ENCODE measurements at places on chromosomes 6 and 20.
A peak's percentile ranks its signal among the peaks of the same experiment; 100 is the strongest.

DNA sequence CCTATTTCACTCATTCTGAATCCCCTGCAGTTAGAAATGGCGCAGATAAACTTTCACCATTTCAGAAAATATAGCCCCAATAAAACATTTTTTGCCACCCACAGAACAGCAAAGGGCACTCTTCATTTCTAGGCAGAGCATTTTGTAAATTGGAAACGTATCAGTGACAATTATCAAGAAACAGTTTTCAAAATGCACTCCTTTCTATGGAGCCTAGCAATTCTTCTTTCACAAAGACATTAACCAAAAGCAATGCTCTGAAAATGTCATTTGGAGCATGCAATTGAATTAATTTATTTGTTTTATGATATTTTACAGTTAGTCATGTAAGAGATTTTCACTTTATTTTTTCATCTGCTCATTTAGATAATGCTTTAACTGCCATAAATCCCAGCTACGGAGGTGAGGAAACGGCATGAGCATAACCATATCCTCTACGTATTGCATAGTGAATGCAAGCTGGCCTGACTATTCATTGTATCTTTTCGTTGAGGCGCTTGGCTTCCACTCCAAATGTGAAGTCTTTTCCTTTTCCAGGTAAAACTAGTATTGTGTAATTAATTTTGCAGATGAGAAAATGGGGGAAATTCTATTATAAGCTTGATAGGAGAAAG, 813.4 kb downstream of the C6orf118 start:
- no peak for DNase-seq

DNA sequence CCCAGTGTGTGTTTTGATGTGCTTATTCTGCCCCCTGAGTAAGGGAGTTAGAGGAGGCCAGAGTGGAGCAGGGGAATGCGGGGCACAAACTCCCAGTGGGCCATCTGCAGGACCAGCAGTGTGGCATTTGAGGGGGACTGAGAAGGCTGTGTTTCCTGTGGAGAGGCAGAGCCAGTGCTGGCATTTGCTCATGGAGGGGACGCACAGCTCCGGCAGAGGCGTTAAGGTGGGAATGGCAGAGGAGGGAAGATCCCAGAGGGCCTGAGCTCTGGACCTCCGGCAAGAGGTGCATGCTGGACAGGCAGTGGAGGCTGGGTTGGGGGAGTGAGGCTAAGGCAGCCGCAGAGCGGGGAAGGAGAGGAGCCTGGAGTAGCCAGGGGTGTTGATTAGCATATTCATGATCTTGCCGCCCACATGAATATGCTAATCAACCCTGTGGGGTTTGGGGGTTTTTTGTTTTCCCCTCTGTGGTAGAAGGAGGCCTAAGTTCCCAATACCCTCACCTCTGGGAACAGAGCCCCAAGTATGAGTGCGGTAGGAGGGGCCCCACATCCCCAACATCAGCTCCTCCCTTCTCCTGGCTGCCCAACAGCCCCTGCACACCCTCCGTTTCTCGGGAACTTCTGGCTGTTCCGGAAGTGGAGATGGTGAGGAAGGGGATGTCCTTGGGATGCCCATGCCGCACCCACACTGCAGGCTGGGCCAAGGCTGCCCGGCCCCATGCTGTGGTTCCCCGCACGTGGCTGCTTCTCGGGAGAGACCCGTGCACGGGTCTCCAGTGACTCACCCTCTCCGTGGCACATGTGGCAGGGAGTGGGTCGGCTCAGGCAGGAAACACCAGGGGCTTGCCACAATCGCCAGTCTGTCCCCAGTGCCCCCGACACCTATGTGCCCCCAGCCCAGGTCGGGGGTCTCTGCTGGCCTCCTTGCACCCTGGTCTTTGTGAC, 33.8 kb downstream of the DLGAP4 start:
- no peak for DNase-seq

GRCh38 chr6:143872201-143872600, 7.9 kb downstream of the ZC2HC1B start:
- no peak for DNase-seq

DNA sequence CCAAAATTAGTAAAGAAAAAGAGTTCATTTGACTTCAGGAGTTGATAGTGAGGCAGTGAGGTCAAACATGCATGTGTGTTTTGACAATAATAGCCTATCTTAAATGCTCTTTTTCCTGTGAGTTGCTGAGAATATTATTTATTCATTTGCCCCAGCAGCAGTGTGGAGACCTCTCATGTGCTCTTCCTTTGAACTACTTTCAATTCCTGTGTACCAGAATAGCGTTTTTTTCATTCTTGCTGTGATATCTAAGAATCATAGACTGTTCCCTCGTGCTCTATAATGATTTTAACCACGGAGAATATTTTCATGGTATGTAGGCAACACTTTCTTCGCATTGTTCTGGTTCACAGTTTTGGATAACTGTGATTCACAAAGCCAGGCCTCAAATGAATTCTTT, 5.2 kb downstream of the CDYL start:
- no peak for DNase-seq

GRCh38 chr6:138912308-138912707, 75.7 kb downstream of the REPS1 start:
- DNase-seq, result no peak

- peak; percentile 30 for DNase-seq
Measured at GRCh38 chr6:26240157-26241032, 124.6 kb upstream of the BTN3A2 start.

GRCh38 chr20:40175296-40175695, 513.7 kb downstream of the MAFB start:
- no peak for DNase-seq

GRCh38 chr6:5632348-5632935, 371.1 kb downstream of the FARS2 start:
- DNase-seq, result no peak

GRCh38 chr6:108363113-108363512, 68.3 kb downstream of the AFG1L start:
- DNase-seq, result no peak

DNA sequence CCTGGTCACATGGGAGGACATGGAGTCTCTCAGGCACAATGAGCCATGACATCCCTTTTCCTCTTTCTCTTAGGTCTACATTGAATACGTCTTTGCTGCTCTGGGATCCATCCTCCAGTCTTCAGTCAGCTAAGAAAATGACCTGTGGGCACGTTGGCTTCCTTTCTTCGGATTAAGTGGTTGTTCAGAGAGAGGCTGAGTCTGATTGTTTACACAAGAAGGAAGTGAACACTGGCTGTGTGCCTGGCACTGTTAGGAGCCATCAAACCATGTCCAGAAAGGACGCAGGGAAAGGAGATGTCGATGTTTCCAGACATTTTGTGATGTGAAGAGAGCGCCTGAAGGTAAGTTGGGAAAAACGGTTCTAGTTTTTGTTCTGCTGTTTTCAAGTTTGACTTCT, 309.9 kb upstream of the CDYL start:
- no peak for DNase-seq

DNA sequence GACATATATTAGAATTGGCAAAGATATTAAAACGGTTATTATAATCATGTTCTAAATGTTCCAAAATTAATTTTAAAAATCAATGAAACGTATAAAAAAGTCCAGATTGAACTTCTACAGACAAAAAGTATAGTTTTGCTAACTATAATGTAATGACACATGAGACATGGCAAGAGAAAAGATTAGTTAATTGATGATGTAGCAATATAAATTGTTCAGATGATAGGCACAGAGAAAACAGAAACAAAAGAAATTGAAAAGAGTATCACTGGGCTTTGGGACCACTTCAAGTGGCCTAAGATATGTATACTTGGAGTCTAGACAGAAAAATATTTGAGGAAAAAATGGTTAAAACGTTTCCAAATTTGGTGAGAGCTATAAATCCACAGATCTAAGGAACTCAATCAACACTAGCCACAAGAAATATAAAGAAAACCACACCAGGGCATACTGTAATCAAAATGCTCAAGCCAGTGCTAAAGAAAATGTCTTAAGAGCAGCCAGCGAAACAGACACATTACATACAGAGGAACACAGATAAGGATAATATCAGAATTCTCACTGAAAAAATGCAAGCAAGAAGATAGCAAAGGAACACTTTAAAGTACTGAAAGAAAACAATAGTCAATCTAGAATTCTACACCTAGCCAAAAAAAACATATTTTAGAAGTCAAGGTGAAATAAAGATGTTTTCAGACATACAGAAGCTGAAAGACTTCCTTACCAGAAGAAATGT, 172.6 kb upstream of the FOXQ1 start:
- no peak for DNase-seq

DNA sequence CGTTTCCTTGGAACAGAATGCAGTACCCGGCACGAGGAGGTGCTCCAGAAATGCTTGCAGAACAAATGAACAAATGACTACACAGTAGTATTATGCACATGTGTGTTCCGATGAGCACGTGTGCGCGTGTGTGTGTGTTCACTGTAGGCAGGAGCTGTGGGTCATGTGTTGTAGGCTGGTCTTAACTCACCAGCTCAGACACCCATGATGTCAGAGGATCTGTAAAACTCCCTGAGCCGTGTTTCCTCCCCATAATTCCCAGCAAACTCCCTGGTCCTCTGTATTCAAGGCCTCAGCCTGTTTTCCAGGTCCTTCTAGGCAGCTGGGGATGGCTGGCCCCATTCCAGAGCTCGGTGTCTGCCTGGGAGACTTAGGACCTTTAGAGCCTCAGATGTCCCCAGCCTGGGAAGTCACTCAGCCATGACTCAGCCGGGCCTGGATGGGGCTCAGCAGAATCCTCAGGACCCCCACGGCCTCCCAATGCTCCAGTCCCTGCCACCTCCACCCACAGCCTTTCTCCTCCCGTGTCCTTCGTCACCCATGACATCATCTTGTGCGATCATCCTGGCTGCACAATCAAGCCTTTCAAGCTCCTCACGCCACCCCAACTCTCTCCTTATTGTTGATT, 475.0 kb upstream of the SULF2 start:
- no peak for DNase-seq

- DNase-seq, result peak; percentile 90
Measured at GRCh38 chr6:26251354-26252076, 113.5 kb upstream of the BTN3A2 start.

- no peak for DNase-seq
Measured at GRCh38 chr20:59560588-59561227, 43.6 kb upstream of the PHACTR3 start.

DNA sequence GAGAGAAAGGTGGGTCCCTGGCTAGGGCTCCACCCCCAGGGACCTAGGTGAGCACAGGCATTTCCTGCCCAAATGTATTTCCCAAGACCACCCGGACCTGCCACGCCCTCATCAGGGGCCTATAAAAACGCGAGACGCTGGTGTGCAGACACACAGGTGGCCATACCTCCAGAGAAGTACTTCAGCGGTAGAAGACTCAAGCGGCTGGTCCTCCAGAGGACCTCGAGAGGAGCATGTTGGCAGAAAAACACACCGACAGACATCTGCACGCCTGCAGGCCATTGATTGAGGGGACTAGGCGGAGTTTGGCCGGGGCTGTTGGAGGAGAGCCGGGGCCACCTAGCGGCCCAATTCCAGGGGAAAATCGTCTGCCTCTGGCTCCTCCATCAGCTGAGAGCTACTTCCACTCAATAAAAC, 695.8 kb upstream of the MMS22L start:
- no peak for DNase-seq

- DNase-seq, result no peak
Measured at GRCh38 chr20:45303586-45304463, 2.8 kb upstream of the RBPJL start.

DNA sequence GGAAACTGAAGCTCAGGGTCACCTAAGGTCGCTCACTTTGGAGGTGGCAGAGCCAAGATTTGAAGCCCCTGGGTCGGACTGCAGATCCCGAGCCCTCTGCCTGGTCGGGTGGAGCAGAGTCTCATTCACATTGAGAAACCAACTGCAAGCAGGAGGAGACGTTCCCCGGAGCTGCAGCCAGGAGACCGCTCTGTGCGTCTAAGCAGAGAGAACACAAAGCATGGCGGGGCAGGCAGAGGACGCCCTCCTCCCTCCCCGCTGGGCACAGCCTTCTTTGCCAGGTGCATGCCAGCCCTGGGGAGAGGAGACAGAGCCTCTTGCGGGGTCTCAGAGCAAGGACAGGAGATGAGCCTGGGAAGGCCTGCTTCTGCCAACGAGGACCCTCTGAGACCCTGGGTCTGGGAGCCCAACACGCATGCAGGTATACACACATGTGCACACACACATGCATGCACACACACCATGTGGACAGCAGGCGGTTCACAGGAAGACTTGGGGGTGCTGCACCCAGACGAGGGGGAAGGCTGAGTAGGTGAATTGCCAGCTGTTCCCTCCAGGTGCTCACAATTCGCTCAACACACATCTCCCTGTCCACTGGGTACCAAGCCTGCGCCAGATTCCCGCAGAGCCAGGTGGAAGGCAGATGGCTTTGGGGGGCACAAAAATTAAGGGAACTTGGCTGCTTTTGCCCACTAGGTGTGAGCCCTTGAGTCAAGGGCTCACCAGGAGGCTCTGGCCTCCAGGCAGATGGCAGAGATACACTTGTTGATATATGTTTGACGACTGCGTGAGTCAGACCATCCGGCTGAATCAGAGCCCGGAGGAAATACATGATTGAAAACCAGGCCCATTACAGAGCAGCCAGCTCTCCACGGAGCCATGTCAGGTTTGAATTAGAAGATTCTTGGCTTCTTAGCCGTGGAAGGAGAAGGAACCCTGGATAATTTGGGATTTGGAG, 5.5 kb upstream of the NTSR1 start:
- no peak for DNase-seq

DNA sequence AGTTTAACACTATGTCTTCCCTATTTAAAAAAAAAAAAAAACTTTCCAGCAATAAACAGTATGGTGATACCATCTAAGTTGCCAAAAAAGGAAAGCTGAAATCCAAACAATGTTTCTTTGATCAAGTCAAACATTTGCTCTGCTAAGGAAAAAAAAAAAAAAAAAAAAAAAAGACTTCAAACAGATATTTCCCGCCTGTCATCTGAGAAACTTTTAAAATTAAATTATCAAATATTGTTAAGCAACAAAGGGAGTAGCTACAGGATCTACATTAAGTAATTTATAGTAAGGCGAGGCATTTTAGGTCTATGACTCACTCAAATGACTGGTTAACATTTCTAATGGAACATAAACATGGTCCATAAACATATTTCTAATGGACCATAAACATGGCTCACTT, 121.2 kb downstream of the DST start:
- no peak for DNase-seq

GRCh38 chr6:29294499-29294914, 7.0 kb upstream of the OR14J1 start:
- DNase-seq, result no peak

DNA sequence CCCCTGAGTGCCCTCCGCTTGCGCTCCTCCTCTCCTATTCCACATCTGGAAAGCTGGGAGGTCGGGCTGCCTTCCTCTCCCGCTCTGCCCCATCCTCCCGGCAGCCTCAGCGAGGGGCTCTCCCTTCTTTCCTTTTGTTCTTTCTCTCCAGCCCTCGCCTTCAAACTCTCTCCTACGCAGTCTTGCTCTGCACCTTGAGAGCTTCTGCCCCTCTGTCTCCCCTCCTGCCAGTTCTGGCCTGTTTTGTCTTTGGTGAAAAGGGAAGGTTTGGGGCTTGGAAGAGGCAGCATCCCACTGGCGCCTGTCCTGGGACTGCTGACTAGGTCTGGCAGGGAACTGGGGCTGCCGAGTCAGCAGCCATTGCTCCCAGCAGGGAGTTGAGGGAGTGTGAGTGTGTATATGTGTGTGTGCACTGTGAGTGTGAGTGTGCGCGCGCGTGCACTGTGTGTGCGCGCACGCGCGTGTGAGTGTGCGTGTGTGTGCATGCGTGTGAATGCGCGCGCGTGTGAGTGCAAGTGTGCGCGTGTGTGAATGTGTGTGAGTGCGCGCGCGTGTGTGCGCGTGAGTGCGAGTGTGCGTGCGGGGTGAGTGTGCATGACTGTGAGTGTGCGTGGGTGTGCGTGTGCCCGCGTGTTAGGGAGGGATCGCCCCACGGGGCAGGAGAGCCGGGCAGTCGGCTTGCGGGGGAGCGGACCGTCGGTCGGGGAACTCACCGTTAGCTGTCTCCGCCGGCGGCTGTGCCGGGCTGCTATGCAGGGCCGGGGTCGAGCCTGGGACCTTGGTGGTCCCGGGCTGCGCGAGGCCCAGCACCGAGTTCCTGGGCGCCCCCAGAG, 523 bp downstream of the CPXM1 start:
- no peak for DNase-seq

All from NCI-H187 (cell line).